B cell (primary cell): ENCODE measurements at places on chromosomes 13 and 19. TPM values are rescaled to one million over a fixed set of nuclear protein-coding genes. Genes with fewer than 3 reads are reported as not detected.

The ZNF426 gene
- polyA plus RNA-seq, result 2.7 and 5.6 TPM in 2 replicates

The TMEM255B gene
- polyA plus RNA-seq, result 0.63 and 2.1 TPM in 2 replicates

The N4BP2L1 gene
- 50.9 and 79.9 TPM in 2 replicates for polyA plus RNA-seq

- no peak overlapping the region for H3K27ac ChIP-seq
- no peak overlapping the region for H3K4me3 ChIP-seq
- DNase-seq, result no peak
- H3K27me3 ChIP-seq, result peaks cover 2% of the 10 kb centered on the region
- no peaks in the 10 kb centered on the region for H3K36me3 ChIP-seq
Observed at GRCh38 chr13:106350208-106350607, 185.3 kb downstream of the EFNB2 start.

- H3K4me3 ChIP-seq, result no peak overlapping the region
- H3K27me3 ChIP-seq, result no peaks in the 10 kb centered on the region
- H3K27ac ChIP-seq, result no peak overlapping the region
- DNase-seq, result no peak
Observed at GRCh38 chr13:100836711-100837110, 162.1 kb upstream of the TMTC4 start.

DNA sequence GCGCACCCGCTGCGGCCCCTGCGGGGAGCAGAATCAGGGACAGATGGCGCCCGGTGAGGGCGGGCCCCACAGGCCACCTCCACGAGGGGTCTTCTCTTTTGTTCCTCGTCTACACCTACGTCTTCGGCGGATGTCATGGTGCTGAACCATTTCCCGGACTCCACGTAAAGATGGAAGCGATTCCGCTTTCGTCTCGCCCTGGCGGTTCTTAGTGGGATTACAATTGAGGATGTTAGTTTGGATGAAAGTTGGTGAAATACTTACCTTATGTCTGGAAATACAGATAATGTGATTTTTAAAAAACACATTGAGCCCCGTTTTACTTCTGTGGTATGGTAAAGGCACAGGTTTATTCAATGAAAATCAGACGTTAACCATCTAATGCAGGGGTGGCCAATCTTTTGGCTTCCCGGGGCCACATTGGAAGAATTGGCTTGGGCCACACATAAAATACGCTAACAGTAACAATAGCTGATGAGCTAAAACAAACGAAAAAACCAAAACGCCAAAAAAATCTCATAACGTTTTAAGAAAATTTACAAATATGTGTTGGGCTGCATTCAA is 1.4 kb upstream of the ZMYM5 start:
- no peak for DNase-seq
- no peaks in the 10 kb centered on the region for H3K27me3 ChIP-seq
- H3K4me1 ChIP-seq, result peaks cover 26% of the 10 kb centered on the region
- peak overlapping the region; percentile 92 for H3K27ac ChIP-seq
- H3K4me3 ChIP-seq, result peak overlapping the region; percentile 88
- no peaks in the 10 kb centered on the region for H3K36me3 ChIP-seq

DNA sequence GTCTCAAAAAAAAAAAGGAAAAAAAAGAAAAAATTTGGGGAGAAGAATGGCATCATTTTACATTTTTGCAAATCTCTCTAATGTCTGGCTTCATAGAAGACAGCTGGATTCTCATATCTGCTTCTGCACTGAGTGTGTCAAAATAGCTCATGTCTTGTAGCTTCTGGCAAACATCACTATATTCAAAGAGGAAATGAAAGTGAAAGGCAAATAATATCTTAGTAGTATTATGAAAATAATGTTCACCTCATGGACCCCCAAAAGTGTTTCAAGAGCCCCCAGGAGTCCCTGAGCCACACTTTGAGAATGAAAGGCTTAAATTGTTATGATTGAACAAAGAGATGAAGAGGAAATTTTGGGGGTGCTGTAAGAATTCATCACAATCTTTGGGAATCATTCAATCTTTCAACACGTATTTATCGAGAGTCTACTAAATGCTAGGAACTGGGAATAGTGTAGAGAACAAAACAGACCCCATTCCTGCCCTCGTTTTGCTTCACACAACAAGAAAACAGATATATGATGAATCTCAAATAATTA is 1.2 kb upstream of the SLC6A16 start:
- DNase-seq, result peak; percentile 76
- H3K4me3 ChIP-seq, result no peak overlapping the region
- H3K27ac ChIP-seq, result peak overlapping the region; percentile 93
- H3K27me3 ChIP-seq, result no peaks in the 10 kb centered on the region
- peaks cover 5% of the 10 kb centered on the region for H3K36me3 ChIP-seq

DNA sequence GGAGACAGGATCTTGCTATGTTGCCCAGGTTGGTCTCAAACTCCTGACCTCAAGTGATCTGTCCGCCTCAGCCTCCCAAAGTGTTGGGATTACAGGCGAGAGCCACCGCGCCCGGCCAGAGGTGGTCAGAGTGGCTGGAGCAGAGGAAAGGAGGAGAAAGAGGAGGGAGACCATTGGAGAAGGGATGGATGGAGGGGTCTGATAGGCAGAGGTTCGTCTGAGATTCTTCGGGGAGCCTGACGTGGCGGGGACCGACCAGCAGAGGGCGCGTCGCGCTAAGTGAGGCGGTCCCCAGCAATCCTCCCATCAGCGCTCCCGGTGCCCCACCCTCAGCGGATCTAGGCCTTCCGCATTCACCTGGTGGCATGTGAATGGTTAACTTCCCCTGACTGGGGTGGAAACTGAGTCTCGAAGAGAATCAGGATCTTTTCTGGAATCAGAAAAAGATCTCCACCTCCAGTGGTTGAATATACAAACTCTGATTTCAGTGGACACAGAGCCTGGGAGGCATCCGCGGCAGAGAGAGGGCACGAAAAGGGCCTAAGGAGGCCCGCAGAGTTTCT is 8.8 kb downstream of the GTPBP3 start:
- no peak overlapping the region for H3K27ac ChIP-seq
- no peak overlapping the region for H3K4me3 ChIP-seq

DNA sequence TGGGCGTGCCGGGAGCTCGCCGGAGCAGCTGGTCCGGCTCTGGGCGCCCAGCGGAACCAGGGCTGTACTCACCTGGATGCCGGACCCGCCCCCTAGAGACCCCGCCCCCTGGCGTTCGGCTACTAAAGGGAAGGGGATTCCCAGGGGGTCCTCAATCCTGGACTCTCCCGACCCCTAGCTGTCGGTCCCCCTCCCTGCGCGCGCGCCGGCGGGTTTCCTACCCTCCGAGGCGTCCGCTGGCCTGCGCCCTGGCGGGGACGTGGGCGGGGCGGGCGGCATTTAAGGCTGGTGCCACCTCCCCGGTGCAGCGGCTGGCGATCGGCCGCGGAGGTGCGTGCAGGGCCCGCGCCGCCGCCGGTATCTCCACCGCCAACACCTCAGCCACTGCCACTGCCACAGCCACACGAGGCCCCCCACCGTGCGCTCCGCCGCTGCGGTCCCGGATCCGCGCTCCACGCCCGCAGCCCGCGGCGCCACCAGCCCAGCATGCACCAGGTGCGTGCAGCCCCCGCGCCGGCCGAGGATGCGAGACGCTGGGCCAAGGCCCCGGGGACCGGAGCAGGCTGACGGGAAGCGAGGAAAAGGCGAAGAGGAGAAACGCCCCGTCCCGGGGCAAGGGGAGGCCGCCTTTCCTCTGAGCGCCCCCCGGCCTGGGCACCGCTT is at the start of gene ATP12A:
Gene ATP12A, plus strand, starts transcription at position 151 of the 663 bp plus-strand sequence. Its CDS starts 336 bp downstream, at position 487.
- H3K27ac ChIP-seq, result no peak within 1 kb of the TSS
- H3K36me3 ChIP-seq, result no peaks in the 10 kb centered on the region
- H3K27me3 ChIP-seq, result peaks cover 4% of the 10 kb centered on the region

DNA sequence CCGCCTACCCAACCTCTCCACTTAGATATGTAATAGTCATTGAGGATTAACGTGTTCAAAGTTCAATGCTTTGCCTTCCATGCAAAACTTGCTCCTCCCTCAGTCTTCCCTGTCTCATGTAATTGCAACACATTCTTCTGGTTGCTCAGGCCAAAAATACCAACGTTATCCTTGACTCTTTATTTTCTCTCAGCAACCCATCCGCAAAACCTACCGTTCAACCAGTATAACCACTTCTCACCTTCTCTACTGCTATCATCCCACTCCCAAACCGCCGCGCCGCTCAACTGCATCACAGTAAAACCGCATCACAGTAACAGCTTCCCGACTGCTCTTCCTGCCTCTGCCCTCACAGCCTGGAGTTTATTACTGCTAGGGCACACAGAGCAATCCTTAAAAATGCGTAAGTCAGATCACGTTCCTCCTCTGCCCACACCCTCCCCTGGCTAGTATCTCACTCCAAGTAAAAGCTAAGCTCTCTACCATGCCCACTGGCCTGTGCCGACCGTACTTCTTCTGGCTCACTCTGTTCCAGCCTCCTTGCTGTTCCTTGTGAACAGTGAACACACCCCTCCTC is 8.2 kb downstream of the MTIF3 start:
- H3K36me3 ChIP-seq, result peaks cover 43% of the 10 kb centered on the region
- peak overlapping the region; percentile 34 for H3K4me3 ChIP-seq
- H3K4me1 ChIP-seq, result peaks cover 57% of the 10 kb centered on the region
- peak overlapping the region; percentile 32 for H3K27ac ChIP-seq
- no peaks in the 10 kb centered on the region for H3K27me3 ChIP-seq

GRCh38 chr19:34393031-34393430 is 11.2 kb upstream of the PDCD2L start:
- peaks cover 9% of the 10 kb centered on the region for H3K36me3 ChIP-seq
- no peaks in the 10 kb centered on the region for H3K4me1 ChIP-seq
- H3K27ac ChIP-seq, result no peak overlapping the region
- DNase-seq, result no peak
